Activated B cell treated with CpG ODN at 0.5 μM for 24 hours (primary cell): ENCODE measurements at places on chromosomes 12 and 14. TPM values are rescaled to one million over a fixed set of nuclear protein-coding genes. Genes with fewer than 3 reads are reported as not detected.
A peak's percentile ranks its signal among the peaks of the same experiment; 100 is the strongest.

DNA sequence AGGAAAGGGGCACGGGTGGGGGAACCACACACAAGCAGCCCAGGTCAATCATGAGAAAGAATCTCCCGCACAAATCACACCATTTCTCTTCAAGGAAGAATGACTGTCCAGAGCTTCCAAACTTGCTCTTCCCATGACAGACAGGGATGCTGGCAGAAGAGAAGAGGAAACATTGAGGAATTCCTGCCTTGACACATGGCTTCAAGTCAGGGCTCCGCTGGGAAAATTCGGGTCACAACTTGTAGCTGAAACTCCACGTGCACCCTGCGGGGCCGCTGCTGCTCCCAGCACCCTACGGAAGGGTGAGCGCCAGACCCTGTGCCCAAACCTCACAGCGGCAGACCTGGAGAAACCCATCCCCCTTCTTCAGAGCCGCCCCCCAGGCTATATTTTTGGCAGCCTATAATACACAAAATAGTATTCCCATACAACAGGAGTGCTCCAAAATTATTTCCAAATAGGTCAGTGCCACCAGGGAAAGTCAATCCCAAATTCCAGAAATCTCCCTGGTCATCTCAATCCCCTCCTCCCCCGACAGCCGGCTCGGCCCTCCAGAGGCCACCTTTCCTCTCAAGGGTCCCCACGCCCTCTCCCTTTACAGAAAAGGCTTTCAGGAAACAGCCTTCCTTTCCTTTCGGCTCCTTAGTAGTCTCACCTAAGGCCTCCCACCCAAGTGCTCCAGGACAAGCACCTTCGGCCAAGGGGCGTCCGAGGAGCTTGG lies 1.3 kb downstream of the TMEM132D start:
- peaks cover 26% of the 10 kb centered on the region for H3K27me3 ChIP-seq
- no peak overlapping the region for H3K27ac ChIP-seq
- no peaks in the 10 kb centered on the region for H3K36me3 ChIP-seq
- no peaks in the 10 kb centered on the region for H3K4me1 ChIP-seq
- DNase-seq, result no peak
- no peak overlapping the region for H3K4me3 ChIP-seq

GRCh38 chr12:4112734-4113325 lies 160.7 kb upstream of the CCND2 start:
- DNase-seq, result no peak
- peaks cover 36% of the 10 kb centered on the region for H3K4me1 ChIP-seq
- H3K36me3 ChIP-seq, result no peaks in the 10 kb centered on the region
- no peak overlapping the region for H3K4me3 ChIP-seq
- no peak overlapping the region for H3K27ac ChIP-seq
- H3K27me3 ChIP-seq, result peaks cover 5% of the 10 kb centered on the region

- no peak for DNase-seq
- peaks cover 24% of the 10 kb centered on the region for H3K4me1 ChIP-seq
- no peak overlapping the region for H3K4me3 ChIP-seq
- H3K27me3 ChIP-seq, result no peaks in the 10 kb centered on the region
- no peak overlapping the region for H3K27ac ChIP-seq
These were observed 90.0 kb downstream of the RIN3 start for GRCh38 chr14:92603309-92604242.

GRCh38 chr12:113270709-113271009 lies 49.4 kb downstream of the TPCN1 start:
- peaks cover 82% of the 10 kb centered on the region for H3K36me3 ChIP-seq
- no peak for DNase-seq
- H3K4me1 ChIP-seq, result no peaks in the 10 kb centered on the region
- H3K27ac ChIP-seq, result no peak overlapping the region
- H3K27me3 ChIP-seq, result no peaks in the 10 kb centered on the region

GRCh38 chr12:50453872-50454271 lies 50.9 kb upstream of the DIP2B start:
- no peak overlapping the region for H3K27ac ChIP-seq
- DNase-seq, result no peak
- H3K36me3 ChIP-seq, result peaks cover 58% of the 10 kb centered on the region
- H3K4me3 ChIP-seq, result no peak overlapping the region
- no peaks in the 10 kb centered on the region for H3K4me1 ChIP-seq

- H3K36me3 ChIP-seq, result peaks cover 97% of the 10 kb centered on the region
- peak overlapping the region; percentile 35 for H3K27ac ChIP-seq
- no peak overlapping the region for H3K4me3 ChIP-seq
These were observed 23.8 kb downstream of the SLC38A1 start for GRCh38 chr12:46244997-46245396.

DNA sequence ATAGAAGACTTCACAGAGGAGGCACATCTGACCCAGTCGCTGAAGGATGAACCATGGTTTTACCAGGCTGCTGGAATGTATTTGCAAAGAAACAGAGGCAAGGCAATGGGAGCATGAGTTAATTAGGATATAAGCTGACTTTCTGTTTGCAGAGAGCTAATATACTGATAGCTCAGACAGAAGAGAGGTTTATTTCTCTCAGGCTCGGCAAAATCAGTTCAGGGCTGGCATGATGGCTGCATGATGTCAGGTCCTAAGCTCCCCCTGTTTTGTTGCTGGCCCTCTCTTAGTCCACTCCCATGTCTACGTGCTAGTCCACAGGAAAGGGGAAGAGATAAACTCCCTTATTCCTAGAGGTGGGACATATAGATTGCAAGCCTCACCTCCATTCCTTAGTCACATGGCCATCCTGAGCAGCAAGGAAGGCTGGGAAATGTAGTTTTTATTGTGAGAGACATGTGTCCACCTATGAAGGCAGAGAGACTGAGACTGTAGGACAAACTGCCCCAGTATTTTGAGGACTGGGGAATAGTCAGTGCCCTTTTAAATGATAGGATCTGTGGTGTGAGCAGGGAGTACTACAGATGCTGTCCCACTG lies 224.5 kb downstream of the VRK1 start:
- H3K27me3 ChIP-seq, result peaks cover 25% of the 10 kb centered on the region
- H3K4me3 ChIP-seq, result no peak overlapping the region
- DNase-seq, result no peak
- H3K27ac ChIP-seq, result no peak overlapping the region

- no peaks in the 10 kb centered on the region for H3K27me3 ChIP-seq
- no peak overlapping the region for H3K4me3 ChIP-seq
These were observed 53.8 kb downstream of the STAB2 start for GRCh38 chr12:103640831-103641230.

DNA sequence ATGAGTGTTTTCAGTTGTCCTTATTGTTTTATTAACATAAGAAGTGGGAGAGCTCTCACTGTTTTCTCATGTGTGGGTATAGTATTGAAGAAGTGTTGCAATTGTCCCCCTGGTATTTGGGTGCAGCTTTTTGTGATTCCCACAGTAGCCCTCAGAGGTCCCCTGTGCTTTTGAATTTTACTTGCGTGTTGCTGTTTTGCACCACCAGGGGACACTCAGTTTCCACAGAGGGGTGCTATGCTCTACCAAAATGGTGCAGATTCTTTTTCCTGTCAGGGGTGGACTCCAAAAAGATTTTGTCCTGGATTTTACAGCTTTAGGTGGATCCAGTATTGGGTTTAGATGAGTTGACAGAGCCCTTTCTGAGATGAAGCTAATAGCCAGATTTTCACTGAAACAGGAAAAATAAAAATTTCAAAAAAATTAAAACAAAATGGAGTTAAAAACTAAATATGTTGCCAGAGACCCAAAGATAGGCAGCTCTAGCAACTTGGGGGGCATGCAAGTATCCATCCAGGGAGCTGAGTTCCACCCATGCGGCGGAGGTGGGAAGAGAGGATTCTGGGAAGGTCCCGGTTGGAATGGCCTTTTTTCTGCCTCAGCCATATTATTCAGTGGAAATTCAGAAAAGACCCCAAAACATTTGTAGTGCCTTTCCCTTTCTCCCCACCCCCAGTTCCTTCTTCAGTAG lies 50.2 kb downstream of the TTLL5 start:
- no peak for DNase-seq
- no peaks in the 10 kb centered on the region for H3K4me1 ChIP-seq
- H3K36me3 ChIP-seq, result peaks cover 12% of the 10 kb centered on the region

DNA sequence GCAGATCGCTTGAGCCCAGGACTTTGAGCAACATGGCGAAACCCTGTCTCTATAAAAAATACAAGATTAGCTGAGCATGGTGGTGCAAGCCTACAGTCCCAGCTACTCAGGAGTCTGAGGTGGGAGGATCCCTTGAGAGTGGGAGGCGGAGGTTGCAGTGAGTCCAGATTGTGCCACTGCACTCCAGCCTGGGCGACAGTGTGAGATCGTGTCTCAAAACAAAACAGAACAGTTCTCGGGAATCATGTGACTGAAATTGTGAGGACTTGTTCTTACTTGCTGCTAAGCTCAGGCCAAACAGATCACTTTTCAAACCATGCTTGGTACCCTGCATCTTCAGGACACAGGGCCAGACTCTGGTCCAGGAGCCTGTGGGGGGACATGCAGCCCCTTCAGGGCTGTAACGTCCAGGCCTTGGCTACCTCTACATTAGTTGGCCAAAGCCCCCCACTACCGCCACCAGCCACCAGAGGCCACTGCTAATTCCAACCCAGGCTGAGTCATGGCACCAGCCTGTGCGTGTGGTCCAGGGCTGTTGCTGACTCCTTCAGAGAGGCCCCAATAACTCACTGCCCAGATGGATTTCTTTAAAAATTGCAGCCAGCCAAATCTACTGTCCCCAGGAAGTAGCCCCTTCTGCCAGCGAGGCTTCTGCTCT lies 33.4 kb upstream of the SYNDIG1L start:
- DNase-seq, result no peak
- no peaks in the 10 kb centered on the region for H3K36me3 ChIP-seq
- H3K4me3 ChIP-seq, result no peak overlapping the region
- H3K27me3 ChIP-seq, result peaks cover 11% of the 10 kb centered on the region
- H3K4me1 ChIP-seq, result no peaks in the 10 kb centered on the region

Gene GPRC5A
- total RNA-seq, result not detected in 2 replicates

Gene IL25
- not detected in 2 replicates for total RNA-seq

Gene GPR84
- not detected in 2 replicates for total RNA-seq

Gene DHRS1
- 32.5 and 33.9 TPM in 2 replicates for total RNA-seq

Gene SFSWAP
- 75.1 and 88.0 TPM in 2 replicates for total RNA-seq

Gene G2E3
- 23.5 and 32.6 TPM in 2 replicates for total RNA-seq
